Activated T-helper 1 cell treated with anti-CD3 and anti-CD28 coated beads, Interleukin-12 subunit alpha, Interleukin-12 subunit beta, Interleukin-2, Interleukin-4 antibody, amounts not matched to agents 30 ng/mL and 10 ng/mL and 1 ng/mL, durations not matched to agents 14 hours and 24 hours and 36 hours (primary cell): ENCODE measurements at places on chromosomes 1 and 21. TPM values are rescaled to one million over a fixed set of nuclear protein-coding genes. Genes with fewer than 3 reads are reported as not detected.

- no peak for DNase-seq
- peaks cover 21% of the 10 kb centered on the region for H3K4me1 ChIP-seq
- H3K27ac ChIP-seq, result no peak overlapping the region
- H3K36me3 ChIP-seq, result no peaks in the 10 kb centered on the region
These were observed 17.2 kb upstream of the LAPTM5 start for GRCh38 chr1:30774550-30775432.

- DNase-seq, result no peak
- H3K4me1 ChIP-seq, result no peaks in the 10 kb centered on the region
These were observed 392.0 kb downstream of the PLPP3 start for GRCh38 chr1:56187405-56187804.

DNA sequence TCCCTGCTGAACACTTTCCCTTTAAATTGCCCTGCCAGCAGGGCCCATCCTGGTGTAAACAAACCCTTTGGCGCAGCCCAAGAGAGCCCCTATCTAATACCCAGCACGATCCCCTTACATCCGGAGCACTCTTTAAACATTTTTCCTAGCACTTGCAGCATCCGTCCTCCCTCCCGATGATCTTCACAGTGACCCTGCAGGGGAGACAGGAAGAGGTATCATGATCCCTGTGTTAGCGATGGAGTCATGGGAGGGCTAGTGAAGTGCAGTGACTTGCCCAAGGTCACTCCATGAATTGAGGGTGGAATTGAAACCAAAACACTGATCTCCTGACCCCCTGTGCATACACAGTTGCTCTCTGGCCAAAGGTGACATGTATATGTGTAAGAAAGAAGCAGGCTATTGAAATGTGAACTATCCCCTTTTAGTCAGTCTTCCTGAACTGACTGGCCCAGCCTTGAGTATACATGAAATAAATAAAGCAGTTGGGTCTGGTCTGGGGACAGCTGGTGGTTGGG, 9.8 kb upstream of the KCNQ4 start:
- no peaks in the 10 kb centered on the region for H3K27me3 ChIP-seq
- peaks cover 24% of the 10 kb centered on the region for H3K4me1 ChIP-seq
- H3K27ac ChIP-seq, result no peak overlapping the region
- no peak for DNase-seq
- no peak overlapping the region for H3K4me3 ChIP-seq

DNA sequence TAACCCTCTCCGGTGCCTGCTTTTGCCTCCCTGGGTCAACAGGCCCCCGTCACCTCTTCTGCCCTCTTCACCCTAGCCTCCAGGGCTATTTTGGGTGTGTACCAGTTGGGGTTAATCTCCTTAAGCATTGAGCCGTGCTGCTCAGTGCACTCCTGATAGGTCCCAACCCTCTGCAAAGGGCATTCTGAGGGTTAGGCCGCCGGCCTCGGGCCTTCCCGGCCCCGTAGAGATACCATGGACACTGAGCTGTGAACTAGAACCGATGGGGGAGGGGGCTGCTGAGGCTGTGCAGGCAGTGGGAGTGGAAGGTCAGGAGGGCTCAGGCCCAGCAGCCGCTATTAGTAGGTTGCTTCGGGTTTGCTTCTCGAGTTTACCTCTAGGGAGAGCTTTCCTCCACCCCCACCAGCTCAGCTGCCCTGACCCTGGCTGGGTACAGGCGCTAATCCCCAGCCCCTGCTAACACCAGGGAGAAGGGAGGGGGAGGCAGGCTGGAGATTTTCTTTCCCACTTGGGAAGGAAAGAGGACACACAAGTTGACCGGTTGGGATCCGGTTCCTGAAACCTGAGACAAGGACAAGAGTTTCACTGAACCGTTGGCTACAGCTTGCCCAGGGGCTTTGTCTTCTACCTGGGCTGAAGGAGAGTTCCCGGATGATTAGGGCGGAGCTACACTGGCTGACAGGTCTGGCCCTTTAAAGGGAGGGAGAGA, 4.8 kb downstream of the LMOD1 start:
- no peak overlapping the region for H3K27ac ChIP-seq
- peaks cover 3% of the 10 kb centered on the region for H3K4me1 ChIP-seq
- no peak overlapping the region for H3K4me3 ChIP-seq
- DNase-seq, result no peak
- H3K27me3 ChIP-seq, result peaks cover 34% of the 10 kb centered on the region

DNA sequence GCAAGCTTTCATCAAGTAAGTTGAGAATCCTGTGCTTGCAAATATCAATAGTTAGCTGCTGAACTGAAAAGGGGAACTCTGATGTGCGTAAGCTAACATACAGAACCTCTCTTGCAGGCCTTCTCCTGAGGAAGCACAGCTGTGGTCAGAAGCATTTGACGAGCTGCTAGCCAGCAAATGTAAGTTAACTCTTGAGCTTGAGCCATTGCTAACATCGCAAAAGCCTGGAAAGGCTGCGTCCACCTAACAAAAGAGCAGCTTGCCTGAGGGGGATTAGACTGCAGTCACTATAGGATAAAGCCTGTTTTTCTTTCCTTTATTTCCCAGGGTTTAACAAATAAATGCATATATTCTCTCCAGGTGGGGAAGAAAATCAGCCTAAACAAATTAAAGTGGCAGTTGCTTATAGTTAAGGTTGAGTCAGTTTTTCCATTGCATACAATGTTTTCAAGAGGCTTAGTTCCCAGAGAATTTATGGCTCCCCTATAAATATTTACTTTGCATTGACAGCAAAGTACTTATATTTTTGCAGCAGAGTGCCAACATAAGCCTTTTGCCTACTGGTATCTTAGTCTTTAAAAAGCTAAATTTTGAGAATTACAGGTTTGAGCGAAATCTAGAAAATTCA, 1.5 kb downstream of the RGS2 start:
- no peak overlapping the region for H3K27ac ChIP-seq
- peaks cover 1% of the 10 kb centered on the region for H3K27me3 ChIP-seq
- DNase-seq, result no peak
- peaks cover 43% of the 10 kb centered on the region for H3K4me1 ChIP-seq

DNA sequence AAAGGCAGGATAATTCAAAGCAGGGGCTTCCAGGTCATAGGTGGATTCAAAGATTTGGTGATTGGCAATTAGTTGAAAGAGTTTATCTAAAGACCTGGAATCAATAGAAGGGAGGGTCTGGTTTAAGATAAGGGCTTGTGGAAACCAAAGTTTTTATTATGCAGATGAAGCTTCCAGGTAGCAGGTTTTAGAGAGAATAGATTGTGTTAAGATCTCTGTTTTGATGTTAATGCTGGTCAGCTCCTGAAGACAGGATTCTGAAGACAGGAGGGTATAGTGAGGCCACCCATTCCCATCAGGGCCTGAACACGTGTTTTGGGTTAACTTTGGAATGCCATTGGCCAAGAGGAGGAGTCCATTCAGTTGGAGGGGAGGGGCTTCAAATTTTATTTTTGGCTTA, 6.1 kb upstream of the PTBP2 start:
- no peak for DNase-seq
- H3K27me3 ChIP-seq, result peaks cover 25% of the 10 kb centered on the region
- no peaks in the 10 kb centered on the region for H3K4me1 ChIP-seq
- no peak overlapping the region for H3K4me3 ChIP-seq
- no peaks in the 10 kb centered on the region for H3K36me3 ChIP-seq
- no peak overlapping the region for H3K27ac ChIP-seq

- no peak for DNase-seq
- peak overlapping the region; percentile 73 for H3K27ac ChIP-seq
- no peaks in the 10 kb centered on the region for H3K27me3 ChIP-seq
- peaks cover 60% of the 10 kb centered on the region for H3K4me1 ChIP-seq
These were observed 57.5 kb upstream of the EPS8L3 start for GRCh38 chr1:109821221-109821669.

DNA sequence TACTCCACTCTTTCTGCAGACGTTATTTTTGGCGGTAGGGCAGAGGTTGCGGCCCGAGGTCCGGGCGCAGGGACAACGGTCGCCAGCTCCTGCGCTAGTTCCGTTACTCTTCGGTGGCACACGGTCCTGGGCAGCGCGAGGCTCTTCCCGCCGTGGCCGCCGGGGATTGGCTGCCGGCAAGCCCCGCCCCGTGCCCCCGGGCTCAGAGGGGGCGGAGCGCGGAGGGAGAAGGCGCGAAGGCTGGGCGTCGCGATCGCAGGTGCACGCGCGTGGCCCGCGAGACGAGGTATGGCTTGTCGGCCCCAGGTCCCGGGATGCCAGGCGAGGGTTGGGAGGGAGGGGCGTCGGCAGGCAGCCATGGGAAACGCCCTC, 518 bp upstream of the SHE start:
- DNase-seq, result no peak
- peaks cover 8% of the 10 kb centered on the region for H3K4me1 ChIP-seq
- no peaks in the 10 kb centered on the region for H3K36me3 ChIP-seq

DNA sequence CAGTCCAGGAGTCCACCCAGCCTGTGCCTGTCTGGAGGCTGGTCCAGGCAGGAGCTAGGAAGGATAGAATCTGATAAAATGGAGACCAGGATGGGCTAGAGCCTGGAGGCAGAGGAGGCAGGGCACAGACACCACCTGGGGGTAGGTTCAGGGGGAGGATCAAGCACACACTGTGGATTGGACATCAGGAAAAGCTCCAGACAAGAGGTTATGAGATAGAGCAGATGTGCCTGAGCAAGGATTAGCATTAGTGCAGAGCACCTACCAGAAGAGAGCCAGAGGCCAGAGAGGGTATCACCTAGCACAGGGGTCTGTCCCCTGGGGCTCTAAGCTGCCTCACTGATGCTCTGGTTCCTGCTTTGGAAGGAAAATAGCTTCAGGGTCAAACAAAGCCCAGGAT, 216.7 kb upstream of the ZC3H12A start:
- H3K27ac ChIP-seq, result no peak overlapping the region
- H3K4me3 ChIP-seq, result no peak overlapping the region
- no peak for DNase-seq
- no peaks in the 10 kb centered on the region for H3K36me3 ChIP-seq

DNA sequence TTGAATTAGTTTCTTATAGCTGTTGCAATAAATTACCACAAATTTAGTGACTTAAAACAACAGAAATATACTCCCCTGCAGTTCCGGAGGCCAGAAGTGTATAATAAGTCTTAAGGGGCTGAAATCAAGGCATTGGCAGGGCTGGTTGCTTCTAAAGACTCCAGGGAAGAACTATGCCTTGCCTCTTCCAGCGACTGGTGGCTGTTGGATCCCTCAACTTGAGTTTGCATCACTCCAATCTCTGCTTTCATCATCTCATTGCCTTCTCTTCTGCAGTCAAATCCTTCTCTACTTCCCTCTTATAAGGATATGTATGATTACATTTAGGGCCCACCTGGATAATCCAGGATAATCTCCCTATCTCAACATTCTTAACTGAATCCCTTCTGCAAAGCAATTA, 19.1 kb upstream of the MED18 start:
- no peak overlapping the region for H3K4me3 ChIP-seq
- no peak for DNase-seq
- peaks cover 1% of the 10 kb centered on the region for H3K27me3 ChIP-seq
- no peaks in the 10 kb centered on the region for H3K36me3 ChIP-seq

SLC27A3 gene
- total RNA-seq, result 10.8 and 11.1 TPM in 2 replicates

CNKSR1 gene
- total RNA-seq, result 4.2 and 4.7 TPM in 2 replicates

GBP7 gene
- total RNA-seq, result not detected in 2 replicates

CD247 gene
- total RNA-seq, result 237 and 238 TPM in 2 replicates
